ENCODE measurements at places on chromosomes 11 and 22.

- DNase-seq: no peak
These were observed 45.2 kb upstream of the EHF start for GRCh38 chr11:34575671-34576070.

GRCh38 chr11:104033561-104033960 lies 2.9 kb upstream of the DDI1 start:
- no peak for DNase-seq

DNA sequence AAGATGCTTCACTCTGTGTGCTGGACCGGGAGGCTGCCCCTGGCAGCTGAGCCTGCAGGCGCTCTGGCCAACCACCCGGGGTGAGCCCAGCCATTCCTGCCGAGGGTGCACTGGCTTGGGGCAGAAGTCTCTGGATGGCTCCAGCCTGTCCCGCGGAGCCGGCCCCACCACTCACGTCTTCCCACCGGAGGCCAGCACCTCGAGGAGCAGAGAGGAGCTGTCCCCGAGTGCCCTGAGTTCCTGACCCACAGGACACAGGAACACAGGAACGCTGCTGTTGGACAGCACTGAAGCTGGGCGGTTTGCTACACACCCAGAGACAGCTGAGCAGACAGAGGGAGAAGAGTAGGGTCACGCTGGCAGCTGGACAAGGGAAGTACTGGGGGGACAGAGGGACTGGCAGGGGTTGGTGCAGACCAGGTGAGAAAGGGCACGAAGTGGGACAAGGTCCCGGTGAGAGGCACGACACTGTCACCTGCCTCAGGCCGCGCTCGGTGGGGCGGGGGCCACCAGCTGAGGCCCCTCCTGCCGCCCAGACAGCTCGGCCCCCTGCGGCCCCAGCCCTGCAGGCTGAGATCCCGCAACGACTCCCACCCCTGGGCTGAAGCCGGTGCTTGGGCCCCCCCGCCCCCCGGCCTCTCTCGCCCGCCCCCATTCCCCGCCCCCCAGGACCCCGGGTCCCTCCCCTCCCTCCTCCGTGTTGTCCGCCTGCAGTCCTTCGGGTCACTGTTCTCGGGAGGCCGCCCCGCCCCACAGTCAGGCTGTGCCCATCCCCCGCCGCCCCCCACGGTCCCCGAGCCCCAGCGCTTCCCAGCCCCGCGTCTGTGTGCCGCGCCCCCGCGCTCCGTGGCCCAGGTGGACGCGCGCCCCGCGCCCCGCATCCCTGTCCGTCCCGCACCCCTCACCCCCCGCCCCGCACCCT lies 624 bp upstream of the B4GALNT4 start:
- DNase-seq: no peak

GRCh38 chr11:115344846-115345245 lies 159.4 kb downstream of the CADM1 start:
- no peak for DNase-seq

- no peak for DNase-seq
These were observed 117.3 kb upstream of the TEAD1 start for GRCh38 chr11:12556788-12557384.

DNA sequence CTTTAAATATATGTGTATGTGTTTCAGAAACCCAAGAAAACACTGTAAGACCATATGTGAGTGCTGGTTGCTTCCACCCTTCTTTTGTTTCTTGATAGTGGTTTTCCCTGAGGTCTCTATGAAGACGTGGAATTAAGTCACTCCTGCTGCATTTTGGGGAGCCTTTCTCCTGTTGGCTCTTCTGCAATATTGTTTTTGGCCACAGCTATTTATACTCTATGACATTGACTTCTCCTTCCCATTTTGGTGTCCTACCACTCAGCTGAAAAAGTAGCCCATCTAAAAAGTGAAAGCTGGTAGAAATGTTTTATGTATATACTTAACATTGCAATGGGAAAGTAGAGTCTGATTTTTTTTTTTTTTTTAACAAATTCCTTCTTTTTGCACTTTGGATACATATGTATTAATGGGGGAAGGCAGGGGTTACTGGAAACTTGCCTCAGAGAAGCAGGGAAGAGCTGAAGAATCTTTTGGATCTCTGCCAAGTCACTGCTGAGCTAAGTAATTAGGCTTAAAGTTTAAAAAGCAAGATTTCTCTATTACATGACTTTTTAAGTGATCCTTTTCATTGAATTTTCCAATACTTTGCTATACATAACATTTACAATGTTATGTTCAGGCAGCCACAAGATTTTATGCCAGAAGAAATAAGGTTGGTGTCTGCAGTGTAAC lies 1.8 kb downstream of the TTC17 start:
- no peak for DNase-seq

GRCh38 chr22:24507716-24508115 lies 12.6 kb downstream of the UPB1 start:
- DNase-seq: no peak

DNA sequence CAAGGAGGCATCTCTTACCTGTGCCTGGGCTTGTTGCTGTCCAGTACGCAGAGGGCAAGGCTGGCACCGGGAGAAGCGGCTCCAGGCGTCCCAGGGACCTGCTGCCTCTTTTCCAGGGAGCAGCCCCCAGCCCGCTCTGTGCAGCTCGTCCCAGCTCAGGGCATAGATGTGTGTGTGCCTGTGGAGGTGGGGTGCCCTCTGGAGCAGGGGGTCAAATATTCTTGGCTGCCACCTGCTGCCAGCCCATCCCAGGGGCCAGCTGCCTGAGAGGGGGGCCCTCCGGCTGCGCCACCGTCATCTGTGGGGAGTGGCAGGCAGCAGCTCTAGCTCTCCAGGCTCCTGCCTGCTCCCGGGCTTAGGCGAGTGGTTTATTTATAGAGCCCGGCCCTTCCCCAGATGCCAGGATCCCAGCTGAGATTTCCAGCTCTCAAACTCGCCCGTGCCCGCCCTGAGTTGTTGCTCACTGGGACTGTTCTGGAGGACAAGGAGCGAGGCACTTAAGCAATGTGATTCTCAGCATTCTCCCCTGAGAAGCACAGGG lies 87.5 kb downstream of the RTL6 start:
- DNase-seq: no peak

DNA sequence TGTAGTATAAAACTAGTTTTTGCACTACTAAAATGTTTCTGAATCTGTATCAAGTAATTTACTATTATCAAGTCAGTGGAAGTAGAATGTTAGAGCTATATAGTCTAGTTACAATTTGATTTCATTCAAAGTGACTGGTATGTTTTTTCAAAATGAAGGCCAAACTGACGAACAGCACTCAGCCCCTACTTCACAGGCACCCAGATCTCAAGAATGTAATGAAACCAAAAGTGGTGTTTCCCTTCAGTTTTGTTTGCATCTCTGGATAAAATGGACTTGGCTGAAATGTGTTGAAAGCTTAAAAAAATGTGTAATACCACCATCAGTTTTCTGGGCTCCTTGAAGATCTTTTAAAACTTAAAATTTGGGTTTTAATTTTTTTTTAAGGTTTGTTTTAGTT lies 46.4 kb downstream of the QSER1 start:
- DNase-seq: no peak

GRCh38 chr22:48135592-48135991 lies 1373.1 kb downstream of the TBC1D22A start:
- no peak for DNase-seq

DNA sequence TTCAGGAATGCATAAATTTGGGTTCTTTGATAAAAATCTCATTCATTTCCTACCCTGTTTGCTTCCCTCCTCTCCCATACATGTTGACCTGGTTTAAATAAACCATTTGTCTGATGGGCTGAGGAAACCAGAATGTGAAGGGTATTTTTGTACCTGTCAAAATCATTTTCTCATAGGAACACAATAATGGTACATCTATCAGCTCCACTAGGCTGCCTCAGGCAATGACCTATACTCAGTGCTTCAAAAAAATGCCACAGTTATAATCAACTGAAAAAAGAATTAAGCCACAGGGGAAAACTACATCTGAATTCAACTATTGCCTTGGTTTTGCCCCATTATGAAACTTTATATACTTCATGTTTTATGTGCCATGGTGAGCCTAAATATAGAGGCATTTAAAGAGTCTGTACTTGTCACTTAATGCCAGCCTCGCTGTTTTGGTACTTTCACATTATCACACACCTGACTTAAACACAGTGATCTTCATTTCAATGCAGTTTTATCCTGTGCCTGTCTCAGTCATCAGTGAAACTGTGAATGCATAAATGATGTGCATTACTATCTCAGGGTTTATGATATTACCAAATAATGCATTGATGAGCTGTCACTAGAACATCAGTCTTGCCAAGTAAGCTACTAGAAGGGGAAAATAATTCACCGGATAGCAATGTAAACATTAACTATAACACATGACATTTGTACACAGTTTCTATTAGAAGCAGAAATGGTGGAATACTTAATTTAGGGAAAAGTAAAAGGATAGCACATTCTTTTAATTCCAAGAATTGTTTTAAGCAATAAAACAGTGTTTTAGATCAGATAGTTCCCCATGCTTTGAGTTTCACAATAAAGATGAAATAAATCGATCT lies 92.7 kb downstream of the MSANTD4 start:
- DNase-seq: no peak

GRCh38 chr11:115871161-115871760 lies 367.0 kb upstream of the CADM1 start:
- no peak for DNase-seq

- no peak for DNase-seq
These were observed 11.8 kb upstream of the KCNJ11 start for GRCh38 chr11:17400048-17400775.

- DNase-seq: peak; percentile 44
These were observed 35.5 kb downstream of the PIWIL4 start for GRCh38 chr11:94602430-94603372.

DNA sequence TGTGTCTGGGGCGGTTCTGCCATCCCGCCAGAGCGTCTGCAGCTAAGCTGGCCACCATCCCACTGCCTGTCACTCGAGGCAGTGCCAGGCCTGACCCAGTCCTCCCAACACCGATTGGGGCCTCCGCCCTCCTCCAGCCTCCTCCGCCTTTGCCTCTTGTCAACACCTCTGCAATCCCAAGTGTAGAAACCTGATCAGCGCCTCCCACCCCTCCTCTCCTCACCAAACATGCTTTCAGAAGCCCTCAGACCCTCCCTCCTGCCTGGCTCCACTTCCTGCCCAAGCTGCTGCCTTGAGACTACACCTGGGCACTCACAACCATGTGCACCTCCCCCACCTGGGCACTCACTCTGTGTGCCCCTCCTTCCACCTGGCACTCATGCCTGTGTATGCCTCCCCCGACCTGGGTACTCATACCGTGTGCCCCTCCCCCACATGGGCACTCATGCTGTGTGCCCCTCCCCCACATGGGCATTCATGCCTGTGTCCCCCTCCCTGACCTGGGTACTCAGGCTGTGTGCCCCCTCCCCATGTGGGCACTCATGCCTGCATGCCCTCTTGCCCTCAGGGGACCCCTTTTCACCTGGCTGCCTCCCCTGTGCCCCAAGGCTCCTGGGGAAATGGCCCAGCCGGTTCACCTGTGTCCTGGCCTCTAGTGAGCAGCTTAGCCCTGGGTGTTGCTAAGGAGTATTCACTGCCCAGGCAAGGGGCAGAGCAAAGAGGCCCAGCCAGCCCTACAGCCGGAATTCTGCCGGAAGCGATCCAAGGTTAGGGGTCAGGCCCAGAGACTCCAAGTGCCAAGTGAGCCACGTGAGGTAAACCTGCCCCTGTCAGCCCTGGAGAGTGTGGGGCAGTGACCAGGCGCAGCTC lies 5.5 kb upstream of the IFITM10 start:
- no peak for DNase-seq

DNA sequence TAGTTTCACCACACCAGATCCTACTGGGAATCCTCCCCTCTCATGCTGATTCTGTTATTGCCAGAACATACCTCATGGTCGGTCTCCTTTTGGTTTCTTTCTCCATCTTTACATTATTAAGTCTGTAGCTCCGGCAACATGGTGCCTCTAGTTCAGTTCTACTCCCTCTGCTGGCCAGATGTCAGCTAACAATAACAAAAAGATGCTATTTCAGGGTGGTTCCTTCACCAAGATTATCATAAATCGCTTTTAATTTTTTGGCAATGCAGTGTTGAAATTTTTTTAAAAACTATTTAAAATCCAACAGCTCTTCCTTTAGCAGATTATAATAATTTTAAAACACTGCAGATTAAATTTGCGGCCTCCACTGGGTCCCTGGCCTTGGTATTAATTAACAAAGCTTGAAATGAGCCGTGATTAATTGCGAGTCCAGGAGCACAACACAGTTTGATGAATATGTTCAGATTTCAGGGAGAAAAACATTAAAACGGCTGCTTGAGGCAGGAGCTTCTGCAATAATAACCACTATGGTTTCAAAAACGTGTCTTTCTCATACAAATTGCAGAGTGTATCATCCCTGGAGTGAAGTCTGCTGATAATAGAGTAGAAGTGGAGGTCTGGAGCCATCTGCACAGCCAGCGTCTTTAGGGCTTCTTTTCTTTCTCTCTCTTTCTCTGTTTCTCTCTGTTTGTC lies 492.9 kb upstream of the KIRREL3 start:
- DNase-seq: no peak

DNA sequence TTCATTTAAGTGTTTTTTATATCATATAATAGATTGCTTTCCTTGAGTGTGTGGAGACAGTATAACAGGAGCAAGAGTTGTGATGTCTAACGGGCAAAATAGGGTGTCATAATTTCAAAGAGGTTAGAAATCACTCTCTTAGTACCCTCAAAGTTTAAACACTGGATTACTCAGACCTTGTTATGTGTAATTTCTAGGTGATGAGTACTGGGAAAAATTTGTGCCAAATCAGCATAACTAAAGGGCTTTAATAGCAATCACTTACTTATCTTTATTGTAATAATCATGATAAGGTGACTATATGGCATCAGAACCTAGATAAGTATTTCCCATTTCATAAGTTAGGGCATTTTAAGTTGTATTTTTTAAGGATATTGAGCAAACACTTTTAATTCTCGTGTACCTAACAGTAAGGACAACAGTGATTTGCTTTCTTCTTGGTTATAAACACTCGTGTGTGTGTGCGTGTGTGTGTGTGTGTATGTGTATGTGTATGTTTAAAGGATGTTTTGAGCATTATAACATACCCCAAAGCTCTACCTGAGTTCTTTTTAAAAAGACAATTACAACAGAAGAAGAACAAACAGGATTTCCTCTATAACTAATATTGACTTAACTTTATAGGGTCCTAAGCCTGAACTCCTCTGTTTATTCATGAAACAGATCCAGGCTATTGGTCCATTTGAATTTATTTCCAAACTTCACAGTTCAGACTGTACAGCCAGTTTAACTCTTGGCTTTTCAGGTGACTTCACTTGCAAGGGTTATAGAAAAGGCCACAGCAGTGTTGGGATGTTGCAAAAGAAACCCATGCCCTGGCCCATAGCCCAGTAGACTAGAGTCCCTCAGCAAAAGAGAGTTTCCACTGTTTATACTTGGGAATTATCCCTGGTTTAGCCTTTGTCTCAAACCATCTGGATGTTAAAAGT lies 23.7 kb upstream of the PDE3B start:
- DNase-seq: peak; percentile 47

DNA sequence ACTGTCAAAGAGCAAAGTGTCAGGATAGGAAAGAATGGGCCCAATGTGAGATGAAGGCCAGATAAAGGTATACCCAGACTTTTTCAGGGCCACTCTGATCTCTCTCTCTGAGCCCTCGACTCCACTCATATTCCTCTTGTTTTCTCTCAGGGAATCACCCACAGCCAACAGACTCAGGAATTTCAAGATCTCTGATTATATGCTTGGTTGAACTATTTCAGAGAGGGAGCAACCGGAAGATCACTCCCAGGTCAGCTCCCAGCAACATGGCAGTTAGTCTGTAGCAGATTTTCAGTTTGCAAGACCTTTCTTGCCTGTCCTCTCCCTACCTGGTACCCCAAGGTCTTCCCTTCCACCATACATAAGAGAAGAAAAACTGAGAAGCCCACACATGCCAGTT lies 102.5 kb downstream of the C11orf58 start:
- no peak for DNase-seq
